NCI-H1417 (cell line): ENCODE measurements at places on chromosomes 4 and X.
A peak's percentile ranks its signal among the peaks of the same experiment; 100 is the strongest.

DNA sequence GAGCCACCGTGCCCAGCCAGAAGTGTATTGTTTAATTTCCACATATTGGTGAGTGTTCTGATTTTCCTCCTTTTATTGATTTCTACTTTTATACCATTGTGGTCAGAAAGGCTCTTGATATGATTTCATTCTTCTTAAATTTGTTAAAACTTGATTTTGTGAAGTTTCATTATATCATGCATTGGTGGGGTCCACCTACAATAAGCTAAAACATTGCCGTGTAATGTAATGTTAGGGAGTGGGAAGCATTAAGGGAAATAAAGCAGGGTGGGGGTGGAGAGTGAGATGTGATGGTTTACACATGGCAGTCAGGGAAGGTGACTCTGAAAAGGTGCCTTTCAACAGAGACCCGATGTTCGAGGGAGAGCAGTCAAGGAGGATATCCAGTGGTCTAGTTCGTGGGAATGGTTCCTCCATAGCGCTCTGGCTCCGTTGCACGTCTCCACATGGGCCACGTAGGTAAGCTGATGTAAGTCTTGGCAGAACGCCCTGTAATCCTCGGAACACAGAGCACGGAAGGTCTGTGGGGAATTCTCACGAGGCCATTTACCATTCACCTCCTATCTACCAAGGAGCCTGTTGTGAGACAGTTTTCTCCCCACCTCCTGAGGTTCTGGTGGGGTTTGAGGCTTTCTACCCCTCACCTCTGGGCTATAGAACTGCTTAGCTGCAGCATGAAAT, 7.7 kb upstream of the WDR13 start:
- DNase-seq, result no peak

DNA sequence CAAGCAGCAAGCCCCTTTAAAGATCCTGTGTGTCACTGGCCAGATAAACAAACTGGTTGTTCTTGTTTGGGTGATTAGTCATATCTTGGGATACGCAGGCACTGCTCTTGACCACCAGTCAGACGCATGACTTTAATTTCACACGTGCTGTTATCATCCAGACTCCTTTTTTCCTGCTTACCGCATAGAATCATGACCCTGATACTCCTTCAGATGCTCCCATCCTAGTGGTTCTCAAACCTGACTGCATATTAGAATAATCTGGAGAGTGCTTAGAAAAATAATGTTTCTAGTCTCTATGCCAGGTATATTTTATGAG, 78.8 kb downstream of the CLDN22 start:
- DNase-seq, result no peak

GRCh38 chr4:128782076-128782715, 27.3 kb upstream of the JADE1 start:
- peak; percentile 28 for DNase-seq

DNA sequence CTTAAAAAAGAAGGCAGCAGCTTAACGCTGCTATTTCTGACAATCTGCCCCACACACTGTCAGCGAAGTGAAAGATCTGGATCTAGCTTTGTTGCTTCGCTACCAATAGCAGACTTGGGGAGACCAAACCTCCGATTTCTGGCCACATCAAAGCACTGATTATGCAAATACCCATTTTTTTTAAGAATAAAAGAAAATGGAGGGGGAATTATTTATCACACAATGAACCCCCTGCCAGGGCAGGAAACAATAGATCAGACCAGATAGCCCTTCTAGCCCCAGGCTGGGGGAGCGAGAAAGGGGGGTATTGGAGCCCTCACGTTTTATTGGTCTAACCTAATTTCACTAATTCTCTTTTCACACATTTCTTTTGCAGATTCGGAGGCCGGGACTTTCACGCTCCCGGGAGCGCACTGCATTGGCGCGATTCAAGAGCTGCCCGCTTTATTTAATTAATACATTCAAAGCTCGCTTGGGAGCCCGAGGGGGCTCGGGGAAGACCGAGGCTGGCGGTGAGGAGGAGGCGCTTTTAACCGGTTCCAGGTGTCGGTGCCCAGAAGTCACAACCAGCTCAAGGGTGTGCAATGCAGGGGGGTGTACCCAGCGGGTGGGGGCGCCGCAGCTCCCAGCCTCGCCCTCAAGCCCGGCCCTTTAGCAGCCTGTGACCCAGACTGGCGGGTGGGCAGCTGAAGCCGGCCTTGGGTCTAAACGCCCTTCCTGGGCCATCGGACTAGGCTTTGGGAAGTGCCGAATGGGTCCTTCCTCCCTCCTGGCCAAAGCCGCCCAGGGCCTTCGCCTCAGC, 5.5 kb downstream of the NEUROG2 start:
- no peak for DNase-seq

DNA sequence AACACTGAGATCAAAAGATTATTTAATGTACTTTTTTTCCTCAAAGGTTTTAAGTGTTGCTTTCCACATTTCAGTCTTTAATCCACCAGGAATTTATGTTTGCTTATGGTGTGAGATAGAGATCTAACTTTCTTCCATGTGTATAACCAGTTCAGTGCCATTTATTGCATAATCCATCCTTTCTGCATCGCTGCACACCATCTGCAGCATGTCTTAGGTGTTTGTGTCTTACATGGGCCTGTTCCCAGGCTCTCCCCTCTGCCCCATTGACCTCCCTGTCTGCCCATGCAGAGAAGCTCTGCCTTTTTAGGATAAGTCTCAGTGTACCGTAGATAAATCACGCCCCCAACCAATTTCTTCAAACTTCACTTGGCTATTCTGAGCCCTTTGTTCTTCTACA, 30.3 kb downstream of the NSDHL start:
- no peak for DNase-seq

- DNase-seq, result no peak
These were observed 36.0 kb upstream of the CCNG2 start for GRCh38 chr4:77120886-77121508.

GRCh38 chr4:142126890-142127497, 490.6 kb downstream of the IL15 start:
- DNase-seq, result peak; percentile 52

DNA sequence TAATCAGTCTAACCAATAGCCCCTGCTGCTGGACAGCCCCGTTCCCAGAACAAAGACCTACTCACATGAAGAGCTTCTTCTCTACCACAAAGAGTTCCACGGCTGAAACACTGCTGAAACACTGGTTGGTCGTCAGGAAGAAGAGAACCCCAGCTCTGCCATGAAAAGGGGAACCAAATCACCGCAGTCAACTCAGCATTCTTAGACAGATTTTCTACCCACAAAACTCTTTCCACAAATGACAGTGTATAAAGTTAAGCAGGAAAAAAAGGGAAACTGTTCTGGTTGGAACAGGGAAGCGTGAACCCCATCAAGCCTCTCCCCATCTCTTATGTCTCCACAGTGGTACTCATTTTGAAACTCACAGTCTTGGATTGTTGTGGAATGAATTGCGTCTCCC, 57.3 kb downstream of the ABCG2 start:
- DNase-seq, result no peak

DNA sequence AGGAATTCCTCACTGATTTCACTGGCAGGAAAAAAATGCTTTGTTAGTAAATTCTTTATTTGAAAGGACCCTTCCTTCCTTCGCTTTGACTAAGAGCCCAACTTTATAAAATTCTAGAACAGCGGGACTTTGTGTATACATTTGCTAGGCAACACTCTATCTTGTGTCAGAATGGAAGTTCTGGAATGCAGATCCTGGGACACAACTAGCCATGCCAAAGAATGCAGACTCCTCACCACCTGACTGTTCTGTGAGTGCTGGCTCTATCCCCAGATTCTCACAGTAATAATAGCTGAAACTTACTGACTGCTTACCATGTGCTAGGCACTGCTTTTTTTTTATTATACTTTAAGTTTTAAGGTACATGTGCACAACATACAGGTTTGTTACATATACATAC, 73.3 kb upstream of the ZDHHC15 start:
- no peak for DNase-seq

DNA sequence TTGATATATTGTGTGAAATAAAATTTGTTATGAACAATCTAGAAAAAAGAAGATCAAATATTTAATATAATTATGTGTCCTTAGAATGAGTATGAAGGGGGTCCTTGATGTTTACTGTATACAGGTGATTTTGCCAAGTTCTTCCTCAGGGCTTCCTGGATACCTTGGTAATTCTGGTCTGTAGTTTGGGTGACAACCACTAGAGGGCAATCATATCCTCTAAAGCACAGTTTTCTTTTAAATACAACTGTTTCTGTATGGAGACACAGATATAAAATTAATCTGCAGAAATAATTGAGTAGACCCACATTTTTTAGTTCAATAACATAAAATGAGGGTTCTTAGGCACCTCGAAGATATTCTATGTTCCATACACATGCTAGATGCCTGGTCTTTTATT, 157.7 kb downstream of the SPANXN1 start:
- DNase-seq, result peak; percentile 66

GRCh38 chr4:112210777-112211176, 20.8 kb upstream of the AP1AR start:
- DNase-seq, result no peak

GRCh38 chr4:74127745-74128144, 28.8 kb upstream of the CXCL2 start:
- no peak for DNase-seq

GRCh38 chr4:147734496-147734895, 2.6 kb downstream of the ARHGAP10 start:
- DNase-seq, result no peak

DNA sequence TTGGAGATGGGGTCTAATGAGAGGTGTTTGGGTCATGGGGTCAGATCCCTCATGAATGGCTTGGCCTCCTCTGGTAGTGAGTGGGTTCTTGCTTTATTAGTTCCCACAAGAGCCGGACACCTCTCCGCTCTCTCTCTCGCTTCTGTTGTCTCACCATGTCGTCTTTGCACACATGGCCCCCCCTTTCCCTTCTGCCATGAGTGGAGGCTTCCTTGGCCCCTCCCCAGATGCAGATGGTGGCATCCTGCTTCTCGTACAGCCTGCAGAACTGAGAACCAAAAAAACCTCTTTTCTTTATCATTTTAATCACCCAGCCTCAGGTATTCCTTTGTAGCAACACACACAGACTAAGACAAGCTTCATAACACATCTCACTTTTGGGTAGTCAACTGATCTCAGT, 49.6 kb upstream of the SPRY1 start:
- DNase-seq, result no peak

DNA sequence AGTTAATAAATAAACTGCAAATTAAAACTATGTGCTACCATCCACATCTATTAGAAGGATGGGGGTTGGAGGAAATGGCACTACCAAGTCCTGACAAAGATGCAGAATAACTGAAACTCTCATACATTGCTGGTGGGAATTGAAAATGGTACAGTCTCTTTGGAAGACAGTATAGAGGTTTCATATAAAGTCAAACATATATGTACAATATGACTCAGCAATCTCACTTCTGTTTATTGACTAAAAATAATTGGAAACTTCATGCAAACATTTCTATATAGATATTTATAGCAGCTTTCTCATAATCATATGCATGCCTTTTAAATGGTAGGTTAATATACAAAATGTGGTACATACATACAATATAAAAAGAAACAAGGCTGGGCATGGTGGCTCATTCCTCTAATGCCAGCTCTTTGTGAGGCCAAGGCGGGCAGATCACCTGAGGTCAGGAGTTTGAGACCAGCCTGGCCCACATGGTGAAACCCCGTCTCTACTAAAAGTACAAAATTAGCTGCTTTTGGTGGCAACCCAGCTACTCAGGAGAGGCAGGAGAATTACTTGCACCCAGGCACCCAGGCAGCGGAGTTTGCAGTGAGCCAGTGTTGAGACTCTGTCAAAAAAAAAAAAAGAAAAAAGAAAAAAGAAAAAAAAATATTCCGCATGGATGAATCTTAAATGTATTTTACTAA, 225.0 kb upstream of the CXXC4 start:
- no peak for DNase-seq

DNA sequence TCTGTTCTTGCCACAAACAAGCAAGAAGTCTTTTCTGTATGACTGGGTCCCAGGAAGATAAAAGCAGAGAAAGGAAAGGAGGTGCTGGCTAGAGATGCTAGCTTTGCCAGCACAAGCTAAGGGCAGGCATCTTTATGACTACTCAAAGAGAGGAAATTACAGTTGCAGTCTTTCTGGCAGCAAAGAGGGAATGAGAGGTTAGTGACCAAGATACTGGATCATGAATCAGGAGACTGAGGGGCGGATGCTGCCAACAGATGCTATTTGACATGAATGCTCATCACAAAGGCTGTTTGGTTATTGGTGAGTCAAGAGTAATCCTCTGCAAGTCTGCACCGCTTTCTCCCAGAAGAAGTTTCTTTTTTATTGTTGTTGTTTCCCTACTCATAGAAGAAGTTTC, 5.5 kb upstream of the XIAP start:
- no peak for DNase-seq

DNA sequence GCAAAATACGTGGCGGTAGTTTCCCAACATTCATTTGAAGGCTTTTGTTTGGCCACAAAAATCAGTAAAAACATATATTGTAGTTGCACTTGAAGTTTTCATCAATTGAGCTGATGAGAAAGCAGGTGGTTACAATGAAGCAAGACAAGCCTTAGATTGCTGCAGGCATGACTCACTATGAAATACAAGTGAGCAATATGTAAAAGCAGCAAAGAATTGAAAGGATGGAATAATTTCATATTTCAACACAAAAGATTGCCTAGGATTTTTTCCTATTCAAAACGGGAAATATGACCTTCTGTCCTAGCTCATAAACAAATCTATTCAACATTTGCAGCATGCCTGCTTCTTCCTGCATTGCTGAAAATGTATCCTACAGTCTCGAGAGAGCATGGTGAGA, 190.9 kb upstream of the BANK1 start:
- DNase-seq, result no peak

DNA sequence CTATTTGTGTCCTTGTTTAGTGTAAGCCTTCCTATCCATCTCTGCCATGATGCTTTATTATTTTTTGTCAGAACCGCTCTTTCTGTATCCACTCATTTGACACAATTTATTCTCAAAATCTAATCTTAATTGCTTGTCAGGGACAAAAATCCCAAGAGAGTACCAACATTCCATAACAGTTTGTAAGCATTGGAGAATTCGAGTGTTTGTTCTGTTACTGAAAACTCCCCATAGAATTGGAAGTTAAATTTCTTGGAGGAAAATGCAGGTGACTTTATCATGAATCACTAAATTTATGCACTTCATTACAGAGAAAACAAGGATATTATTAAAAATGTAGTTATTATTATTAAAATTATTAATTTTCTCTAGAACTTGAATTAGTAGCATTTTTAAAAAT, 1986.1 kb downstream of the ARAP2 start:
- DNase-seq, result no peak

- DNase-seq, result peak; percentile 66
These were observed 1337.8 kb upstream of the DIAPH2 start for GRCh38 chrX:95346856-95347255.

DNA sequence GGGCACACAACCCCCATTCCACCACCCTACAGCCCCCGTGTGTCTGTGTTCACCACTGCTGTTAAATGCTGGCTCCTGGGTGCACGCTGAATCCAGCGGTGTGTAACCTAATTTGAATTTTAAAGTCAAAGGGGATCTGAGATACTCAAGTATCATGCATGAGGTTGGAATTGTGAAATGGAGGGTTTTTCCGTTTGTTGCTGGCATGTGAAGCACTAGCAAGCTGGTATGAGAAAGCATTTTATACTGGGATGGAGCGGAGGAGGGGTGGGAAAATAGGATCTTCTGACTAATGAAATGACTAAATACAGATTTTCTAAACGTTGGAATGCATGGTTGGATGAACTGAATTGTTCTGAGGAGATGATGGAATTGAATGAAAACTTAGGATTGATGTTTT, 36.9 kb upstream of the FAT1 start:
- no peak for DNase-seq
